IPS-NIHi11 (cell line): ENCODE measurements at places on chromosomes 3 and 15.

- no peak for DNase-seq
These were observed 625.9 kb downstream of the NLGN1 start for GRCh38 chr3:174023421-174023820.

DNA sequence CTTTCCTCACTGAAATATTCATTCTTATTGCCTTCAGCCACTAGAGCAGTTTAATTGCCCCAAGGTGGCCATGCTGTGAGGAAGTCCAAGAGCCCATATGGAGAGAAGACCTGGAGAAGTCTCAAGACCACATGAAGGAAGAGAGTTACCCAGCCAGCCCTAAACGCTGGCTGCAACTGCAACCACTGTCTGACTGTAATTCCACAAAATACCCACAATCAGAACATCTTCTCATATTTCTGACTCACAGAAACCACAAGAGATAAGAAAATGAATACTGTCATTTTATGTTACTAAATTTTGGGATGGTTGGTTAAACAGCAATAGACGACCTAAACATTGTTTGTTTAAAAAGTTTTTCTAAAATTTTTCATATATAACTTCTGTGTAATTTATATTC lies 14.7 kb upstream of the SST start:
- no peak for DNase-seq

DNA sequence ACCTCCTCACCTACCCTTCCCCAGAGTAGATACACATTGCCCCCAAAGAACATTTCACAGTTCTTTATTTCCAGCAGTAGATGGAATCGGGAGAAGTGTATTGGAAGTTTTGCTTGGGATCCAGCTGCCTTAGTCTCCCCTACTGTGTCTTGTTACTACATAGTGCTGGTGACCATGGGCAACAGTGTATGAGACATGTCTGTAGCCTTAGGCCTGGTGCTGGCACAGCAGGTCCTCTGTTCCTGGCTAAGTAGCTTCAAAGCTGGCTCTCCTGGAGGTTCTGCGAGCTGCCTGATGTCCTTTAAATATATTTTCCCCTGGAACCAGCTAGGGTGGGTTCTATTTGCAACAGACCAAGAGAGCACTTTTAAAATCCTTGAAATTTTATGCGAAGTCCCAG lies 174.7 kb downstream of the THSD4 start:
- DNase-seq = no peak

DNA sequence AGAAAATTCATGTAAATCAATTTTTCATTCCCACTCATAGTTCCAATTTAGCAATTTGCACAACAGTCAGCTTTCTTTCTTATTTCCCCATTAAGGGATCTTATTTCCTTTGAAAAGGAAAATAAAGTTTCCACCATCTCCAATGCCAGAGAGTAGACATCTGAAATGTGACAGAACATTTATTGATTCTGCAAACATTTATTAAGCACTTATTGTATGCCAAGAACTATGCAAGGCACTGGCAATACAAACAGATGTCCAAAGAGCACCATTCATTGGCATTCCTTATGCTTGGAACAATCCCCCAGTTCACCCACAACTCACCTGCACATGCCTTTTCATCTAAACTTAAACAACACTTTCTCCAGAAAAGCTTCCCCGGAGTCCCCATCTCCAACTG lies 2.5 kb upstream of the TFDP2 start:
- DNase-seq = no peak

DNA sequence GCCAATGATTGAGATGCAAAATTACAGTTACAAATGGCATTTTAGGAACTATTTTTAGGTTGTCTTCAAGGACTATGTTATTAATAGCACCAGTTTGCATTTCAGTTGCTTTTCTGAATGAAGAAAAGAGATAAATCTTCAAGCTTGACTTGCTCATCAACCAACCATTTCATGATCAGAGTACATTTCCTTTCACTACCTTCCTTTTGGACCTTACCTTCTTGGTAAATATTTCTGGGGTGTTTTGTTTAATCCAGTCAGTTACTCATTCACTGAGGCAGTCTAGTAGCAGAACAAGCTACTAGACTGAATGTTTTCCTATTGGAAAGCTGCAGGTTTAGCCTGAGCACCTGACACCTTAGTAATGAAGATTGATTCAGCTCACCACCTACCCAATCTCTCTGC lies 8.2 kb downstream of the SLC27A2 start:
- DNase-seq = no peak

GRCh38 chr3:174846055-174846454 lies 13.1 kb upstream of the NAALADL2 start:
- no peak for DNase-seq

DNA sequence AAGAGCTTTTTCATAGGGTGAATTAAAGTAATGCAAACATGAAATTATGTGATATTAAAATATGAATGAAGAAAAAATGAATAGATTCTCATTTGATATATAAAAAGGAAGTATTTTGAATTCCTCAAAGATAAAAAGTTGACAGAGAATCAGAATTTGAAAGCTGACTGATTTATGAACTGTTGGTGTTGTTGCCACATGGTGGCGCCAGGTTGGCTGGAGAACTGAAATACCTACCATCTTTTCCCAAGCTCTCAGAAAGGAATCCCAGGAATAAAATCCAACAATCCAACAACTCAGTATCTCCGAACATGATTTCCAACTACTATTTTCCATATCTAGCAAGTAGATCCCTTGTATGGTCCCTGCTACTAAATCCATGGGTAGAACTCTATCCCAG lies 3.1 kb downstream of the MYRIP start:
- DNase-seq = peak; percentile 21

GRCh38 chr3:28124882-28125281 lies 116.5 kb upstream of the CMC1 start:
- DNase-seq = no peak

DNA sequence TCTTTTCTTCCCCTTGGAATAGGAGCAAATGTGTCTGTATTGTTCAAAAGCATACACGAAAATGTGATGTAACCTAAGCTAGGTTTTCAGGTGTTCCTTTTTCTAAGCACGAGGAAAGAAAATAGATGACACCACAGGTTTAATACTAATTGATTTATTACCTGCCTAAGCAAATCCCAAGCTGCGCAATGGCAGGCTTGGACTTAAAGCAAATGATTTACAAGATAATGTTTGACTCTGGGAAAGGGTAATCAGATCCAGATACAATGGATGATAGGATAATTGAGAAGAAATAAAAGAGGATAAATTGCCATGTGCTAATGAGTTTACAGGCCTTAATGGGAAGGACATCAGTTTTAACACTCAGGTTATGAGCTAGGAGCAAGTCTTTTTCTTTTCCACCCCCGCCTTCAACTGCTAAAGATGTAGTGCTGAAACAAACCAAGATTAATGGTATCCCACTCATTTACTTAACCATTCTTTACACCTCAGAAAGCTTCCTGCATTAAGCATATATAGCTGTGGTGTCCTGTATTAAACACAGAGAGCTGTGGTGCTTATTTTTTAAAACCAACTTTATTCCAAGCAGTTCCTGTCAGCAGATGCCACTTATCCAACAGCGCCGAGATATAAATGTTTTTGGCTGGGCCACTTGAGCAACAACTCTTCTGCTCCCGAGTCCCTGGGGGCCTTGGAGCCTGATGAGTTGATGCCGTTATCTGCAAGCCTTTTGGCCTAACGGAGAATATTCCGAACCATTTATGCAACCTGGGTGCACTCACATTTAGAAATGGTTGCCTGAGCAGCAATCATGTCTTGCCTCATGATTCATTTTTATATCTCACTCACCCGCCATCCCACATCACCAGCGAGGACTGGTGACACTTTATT lies 205.5 kb downstream of the MECOM start:
- DNase-seq = no peak

- no peak for DNase-seq
These were observed 17.9 kb downstream of the LIPH start for GRCh38 chr3:185534511-185534910.

DNA sequence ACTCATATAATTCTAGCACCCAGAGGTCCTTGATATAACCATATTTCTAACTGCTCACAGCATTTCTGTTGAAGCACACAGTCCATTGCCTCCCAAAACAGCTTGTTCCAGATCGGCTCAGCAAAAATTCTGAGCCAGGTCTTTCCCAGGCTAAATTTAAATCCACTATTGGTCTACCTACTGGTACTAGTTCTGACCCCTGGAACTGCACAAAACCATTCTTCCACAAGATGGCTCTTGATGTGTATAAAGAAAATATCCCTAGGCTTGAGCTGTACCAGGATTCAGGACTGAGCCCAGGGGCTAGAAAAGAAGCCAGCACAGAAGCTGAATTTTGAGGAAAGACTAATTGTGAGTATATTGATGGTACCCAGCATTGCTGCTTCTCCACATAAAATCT lies 75.4 kb upstream of the ABHD17C start:
- DNase-seq = no peak

GRCh38 chr3:145519398-145520047 lies 641.5 kb downstream of the PLOD2 start:
- DNase-seq = no peak

DNA sequence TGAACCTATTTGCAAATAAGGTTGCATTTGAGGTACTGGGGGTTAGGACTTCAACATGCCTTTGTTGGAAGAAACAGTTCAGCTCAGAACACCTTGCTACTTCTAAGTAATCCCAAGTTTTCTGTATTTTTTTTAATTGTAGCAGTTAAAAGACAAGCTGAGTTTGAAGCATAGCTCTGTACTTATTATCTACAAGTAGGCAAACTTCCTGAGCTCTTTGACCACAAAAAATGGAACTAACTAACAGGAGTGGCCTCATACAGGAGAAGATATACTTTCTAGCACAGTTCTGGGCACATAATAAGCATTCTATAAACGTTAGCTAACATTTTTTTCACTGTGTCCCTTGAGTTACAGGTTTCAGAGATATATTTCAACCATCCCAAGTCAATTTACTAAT lies 159.2 kb downstream of the CHST2 start:
- DNase-seq = no peak

DNA sequence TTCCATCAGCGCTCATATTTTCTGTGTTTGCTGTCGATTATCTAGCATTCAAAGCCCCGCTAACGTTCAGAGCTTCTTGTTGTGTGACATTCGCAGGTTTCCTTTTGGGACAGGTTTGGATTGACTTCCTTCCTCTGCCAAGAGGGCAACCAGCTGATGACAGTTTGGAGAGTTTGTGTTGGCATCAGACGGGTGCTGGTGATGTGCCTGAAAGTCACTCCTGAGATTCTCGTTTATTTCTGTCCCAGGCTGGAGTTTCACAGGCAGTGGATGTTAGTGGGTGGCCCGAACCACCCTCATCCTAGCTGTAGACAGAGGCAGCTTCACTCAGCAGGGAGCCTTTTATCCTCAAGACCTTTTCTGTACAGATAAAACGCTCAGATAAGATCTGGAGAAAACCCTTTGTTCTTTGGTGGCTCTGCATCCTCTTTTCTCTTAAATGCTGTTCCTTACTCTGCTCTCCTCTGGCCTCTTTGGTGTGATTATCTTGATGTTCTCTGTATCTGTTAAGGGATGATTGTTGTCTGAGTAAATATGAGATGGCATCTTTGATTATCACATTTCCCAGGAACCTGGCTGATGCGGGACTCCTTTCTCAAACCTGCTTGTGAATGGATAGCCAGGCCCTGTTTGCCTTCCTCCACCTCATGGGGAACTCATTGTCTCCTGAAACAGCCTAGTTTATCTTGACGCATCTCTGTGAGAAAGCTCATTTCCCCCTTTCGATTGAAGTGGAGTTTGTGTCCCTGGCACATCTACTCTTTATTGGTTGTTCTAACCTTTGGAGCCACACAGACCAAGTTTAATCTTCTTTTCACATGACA lies 35.9 kb downstream of the CGNL1 start:
- no peak for DNase-seq

DNA sequence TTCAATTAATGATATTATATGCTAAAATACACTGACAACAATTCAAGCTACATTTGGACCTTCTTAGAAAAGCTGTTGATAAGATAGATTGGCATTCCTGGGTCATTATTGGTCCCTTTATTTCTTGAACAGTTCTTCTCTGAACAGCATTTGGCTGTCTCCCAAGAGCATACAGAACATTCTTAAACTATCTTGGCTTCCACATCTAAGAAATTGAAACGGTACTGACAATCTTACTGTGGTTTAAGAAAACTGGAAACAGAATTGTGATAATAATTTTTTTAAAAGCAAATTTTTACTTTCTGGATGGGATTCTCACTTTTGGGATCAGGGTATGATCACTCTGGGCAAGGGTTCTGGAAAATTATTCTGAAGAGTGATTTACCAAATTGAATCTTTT lies 161.7 kb upstream of the ZNF385D start:
- no peak for DNase-seq

- DNase-seq = no peak
These were observed 51.5 kb upstream of the GSK3B start for GRCh38 chr3:120145542-120146285.

DNA sequence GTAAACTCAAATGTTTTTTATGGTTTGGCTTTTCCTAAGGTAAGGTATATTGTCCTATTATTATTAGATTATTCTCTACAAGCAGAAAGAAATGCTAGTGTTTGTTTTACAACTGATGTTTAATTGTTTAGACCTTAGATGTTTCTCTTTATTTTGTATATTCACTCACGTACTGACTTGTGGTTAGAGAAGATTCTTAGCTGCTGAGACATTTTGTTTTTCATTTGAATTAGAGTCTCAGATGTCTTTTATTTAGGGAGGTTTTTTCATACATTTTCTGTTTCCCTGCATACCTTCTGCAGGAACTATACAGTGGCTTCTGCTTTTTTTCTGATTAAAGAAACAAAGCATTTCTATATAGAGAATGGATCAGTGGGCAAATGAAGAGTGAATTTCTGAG lies 110.9 kb downstream of the MYRIP start:
- DNase-seq = no peak

- no peak for DNase-seq
These were observed 1.1 kb downstream of the GRAMD2A start for GRCh38 chr15:72196409-72197040.

GRCh38 chr15:73344056-73344455 lies 24.7 kb downstream of the HCN4 start:
- DNase-seq = no peak

DNA sequence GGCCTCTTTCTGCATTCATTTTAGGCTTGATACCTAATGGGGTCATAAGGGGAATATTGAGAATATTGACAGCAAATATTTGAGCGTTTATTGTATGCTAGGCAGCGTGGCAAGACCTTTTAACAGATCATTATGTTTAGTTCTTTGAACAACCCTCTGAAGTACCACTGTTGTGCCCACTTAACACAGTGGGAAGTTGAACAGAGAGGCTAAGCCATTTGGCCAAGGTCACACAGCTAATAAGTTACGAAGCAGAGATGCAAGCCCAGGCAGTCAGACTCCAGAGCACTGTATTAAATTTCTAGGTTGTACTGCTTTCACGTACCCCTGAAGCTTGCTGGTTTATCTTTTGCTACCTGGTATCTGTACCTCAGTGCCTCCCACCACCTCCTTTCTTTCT lies 1.1 kb downstream of the RAB7A start:
- no peak for DNase-seq

GRCh38 chr15:39919748-39920509 lies at the start of gene GPR176:
Gene GPR176, minus strand, starts transcription at chr15:39920266. Its CDS starts 240 bp downstream, at chr15:39920026.
- DNase-seq = peak; percentile 68

- no peak for DNase-seq
These were observed 212.0 kb downstream of the MEIS2 start for GRCh38 chr15:36888011-36888992.
